NCI-H524 (cell line): ENCODE measurements at places on chromosomes 12 and 14.
A peak's percentile ranks its signal among the peaks of the same experiment; 100 is the strongest.

- no peak for DNase-seq
Measured at GRCh38 chr12:105761075-105761474, 377.7 kb downstream of the NUAK1 start.

DNA sequence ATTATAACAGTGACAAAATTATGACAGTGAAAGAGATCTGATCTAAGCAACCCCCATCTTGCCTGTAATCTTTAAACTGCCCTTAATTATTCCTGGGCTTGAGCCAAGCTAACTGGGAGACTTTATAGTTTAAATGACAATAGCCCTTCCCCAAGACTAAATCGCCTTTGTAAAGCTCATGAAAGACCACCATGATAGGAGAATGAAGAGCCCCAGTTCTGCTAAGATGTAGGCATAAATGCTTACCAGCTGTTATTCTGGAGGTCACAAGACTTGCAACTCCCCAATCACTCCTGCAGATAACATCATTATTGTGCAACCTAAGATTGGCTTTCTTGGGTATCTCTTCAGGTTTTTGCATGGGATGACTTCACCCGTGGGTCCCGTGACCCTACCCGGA lies 599.7 kb downstream of the KCNH5 start:
- DNase-seq = no peak

- no peak for DNase-seq
Measured at GRCh38 chr12:499837-500458, 40.2 kb downstream of the B4GALNT3 start.

DNA sequence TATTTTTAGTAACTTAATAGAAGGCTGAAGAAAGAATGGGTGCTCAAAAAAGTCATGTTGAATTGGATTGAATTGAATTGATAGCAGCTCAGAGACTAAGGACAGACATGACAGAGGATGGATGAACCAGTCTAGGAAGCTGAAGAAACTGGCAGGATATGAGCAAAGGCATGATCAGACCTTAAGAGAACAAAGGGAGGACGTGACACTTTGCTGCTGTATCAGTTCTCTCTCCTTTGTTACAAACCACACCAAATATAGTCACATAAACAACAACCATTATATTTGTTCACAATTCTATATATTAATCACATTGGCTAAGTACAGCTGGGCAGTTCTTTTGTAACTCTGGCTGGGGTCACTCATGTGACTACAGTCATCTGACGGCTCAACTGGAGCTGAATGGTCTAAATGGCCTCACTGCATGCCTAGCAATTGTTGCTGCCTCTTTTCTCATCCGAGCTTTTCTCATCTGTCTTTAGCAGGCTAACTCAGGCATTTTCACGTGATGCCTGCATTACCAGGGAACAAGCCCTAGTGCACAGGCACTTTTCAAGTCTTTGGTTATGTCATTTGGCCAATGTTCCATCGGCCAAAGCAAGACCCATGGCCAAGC lies 355.0 kb downstream of the ETNK1 start:
- DNase-seq = no peak

DNA sequence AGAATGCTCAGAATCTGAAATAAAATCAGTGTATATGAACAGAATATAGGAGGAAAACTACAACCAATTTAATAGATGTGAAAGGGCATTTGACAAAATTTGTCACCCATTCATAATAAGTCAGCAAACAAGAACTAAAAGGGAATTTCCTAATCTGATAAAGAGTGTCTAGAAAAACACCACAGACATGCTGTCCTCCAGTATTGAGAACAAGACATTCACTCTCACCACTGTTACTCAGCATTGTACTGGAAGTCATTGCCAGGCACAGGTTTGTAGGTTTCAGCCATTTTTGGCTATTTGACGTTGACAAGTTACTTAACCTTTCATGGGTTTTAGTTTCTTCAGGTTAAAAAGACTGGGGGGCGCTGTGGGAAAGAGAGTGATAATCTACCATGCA lies 13.2 kb downstream of the EIF2S1 start:
- DNase-seq = no peak

GRCh38 chr14:24186831-24187538 lies 1.6 kb downstream of the IPO4 start:
- no peak for DNase-seq

- no peak for DNase-seq
Measured at GRCh38 chr12:92585115-92585727, 117.6 kb upstream of the PLEKHG7 start.

GRCh38 chr12:109863847-109864712 lies 16.3 kb downstream of the GLTP start:
- no peak for DNase-seq

- DNase-seq = no peak
Measured at GRCh38 chr12:4951083-4951482, 41.4 kb downstream of the KCNA1 start.

DNA sequence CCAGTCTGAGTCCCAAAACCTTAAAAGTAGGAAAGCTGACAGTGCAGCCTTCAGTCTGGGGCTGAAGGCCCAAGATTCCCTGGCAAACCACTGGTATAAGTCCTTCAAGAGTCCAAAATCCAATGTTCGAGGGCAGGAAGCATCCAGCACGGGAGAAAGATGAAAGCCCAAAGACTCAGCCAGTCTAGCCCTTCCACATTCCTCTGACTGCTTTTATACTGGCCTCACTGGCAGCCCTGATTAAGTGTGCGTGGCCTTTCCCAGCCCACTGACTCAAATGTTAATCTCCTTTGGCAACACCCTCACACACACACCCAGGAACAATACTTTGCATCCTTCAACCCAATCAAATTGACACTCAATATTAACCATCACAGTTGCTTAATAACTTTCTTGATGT lies 372.1 kb upstream of the CCDC196 start:
- no peak for DNase-seq

DNA sequence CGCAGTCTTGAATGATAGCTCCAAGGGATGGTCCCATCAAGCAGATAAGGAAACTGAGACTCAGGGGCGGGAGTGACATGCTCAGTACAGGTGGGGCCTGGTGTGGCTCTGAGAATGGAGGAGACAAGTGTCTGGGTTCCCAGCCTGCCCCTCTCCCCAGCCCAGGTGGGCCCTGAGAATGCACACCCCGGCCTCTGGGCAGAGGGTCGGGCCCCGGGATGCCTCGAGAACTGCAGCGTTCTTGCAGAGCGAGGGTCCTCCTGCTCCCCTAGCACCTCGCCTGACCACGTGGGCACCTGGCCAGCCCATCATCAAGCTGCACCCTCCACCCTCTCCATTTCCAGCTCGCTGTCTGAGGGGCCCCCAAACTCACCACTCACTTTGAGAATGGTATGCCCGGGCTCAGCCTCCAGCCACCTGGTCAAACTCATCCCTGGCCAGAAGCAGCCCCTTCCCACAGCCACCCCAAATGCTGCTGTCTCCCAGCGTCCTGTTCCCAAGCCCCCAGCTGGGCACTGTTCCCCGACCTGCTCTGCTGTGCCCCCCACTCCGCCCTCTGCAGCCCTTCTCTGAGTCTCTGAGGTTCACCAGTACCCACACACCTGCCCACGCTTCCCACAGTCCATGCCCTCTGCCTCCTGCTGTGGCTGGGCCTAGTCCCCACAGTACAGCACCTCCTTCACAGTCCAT lies 44.3 kb downstream of the CYP46A1 start:
- DNase-seq = no peak

DNA sequence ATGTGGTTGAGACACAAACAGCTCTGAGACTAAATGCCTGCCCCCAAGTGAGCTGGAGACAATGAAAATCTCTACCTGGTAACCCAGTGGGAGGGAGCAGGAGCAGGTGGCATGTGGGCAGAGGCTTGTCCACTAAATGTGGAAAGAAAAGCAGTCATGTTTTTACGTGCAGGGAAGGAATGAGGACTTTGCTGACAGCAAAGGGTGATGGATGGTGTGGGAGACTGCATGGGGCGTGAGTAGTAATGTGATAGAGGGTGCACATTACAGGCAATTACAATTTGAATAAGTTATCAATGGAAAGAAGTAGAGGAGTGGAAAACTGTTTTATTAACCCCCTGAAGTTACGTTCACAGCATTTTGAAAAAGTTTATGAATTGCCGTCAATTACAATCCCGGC lies 176.6 kb downstream of the NRXN3 start:
- DNase-seq = no peak

DNA sequence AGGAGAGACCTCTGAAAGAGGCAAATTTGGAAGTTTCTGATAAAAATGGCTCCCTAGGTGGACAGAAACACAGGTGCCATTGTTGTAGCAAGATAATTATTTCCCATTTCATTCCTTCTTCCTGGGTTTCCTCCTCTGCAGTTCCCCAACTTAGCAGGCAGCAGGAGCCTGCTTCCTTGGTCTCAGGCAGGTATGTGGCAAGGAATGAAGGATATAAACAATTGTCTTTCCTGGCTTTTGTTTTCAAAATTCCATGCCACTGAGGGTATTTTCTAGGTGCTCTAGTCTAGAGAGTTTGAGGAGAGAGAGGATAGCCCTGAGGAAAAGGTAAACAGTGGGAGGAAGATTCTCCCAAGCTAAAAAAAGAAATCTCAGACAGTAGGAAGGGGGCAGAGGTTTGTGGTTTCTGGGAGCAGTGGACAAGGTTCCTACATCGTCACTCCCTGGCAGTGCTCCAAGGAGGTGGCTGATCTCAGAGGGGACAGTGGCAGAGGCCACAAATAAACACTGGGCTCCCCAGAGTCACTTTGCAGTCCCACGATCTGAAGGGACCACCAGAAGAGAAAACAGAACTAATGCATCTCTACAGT lies 82.6 kb upstream of the IGF1 start:
- no peak for DNase-seq

DNA sequence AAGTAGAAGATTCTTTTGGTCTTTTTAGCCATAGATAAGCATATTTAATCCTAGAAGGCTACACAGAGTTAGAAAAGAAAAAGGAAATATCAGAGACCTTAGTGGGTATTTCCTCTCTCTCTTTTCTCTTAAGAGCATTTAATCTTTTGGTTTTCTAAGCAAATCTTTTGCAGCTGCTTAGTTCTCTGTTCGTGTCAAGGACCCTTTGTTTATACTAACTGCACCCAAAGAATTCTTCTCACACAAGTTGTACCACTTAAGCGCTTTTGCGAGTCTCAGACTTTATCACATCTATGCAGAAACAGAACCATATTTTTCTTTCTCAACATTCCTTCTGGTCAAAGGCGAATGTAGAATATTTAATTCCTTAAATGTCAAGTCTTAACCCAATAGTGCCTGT lies 17.9 kb upstream of the NID2 start:
- no peak for DNase-seq

DNA sequence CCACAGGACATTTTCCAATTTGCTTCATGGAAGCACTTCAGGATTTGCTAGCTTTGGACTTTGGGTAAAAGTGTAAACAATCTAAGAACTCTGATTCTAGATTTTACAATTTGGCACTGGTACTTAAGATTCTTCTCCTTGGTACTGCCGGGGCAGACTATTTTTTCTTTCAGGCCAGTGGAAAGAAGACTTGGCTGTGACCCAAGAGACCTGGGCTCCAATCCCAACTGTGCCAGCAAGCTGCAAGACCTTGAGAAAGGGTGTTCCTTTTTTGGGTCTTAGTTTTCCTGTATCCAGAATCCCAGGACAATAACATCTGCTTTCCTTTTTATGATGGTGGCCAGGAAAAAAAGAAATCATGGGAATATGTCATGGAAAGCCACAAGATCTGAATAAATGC lies 148.1 kb upstream of the CRY1 start:
- DNase-seq = no peak

GRCh38 chr12:128381946-128382345 lies 115.0 kb downstream of the TMEM132C start:
- no peak for DNase-seq

GRCh38 chr12:3218228-3219171 lies 141.3 kb downstream of the TSPAN9 start:
- DNase-seq = peak; percentile 88

GRCh38 chr14:58430156-58430555 lies 2.6 kb downstream of the KIAA0586 start:
- DNase-seq = no peak

DNA sequence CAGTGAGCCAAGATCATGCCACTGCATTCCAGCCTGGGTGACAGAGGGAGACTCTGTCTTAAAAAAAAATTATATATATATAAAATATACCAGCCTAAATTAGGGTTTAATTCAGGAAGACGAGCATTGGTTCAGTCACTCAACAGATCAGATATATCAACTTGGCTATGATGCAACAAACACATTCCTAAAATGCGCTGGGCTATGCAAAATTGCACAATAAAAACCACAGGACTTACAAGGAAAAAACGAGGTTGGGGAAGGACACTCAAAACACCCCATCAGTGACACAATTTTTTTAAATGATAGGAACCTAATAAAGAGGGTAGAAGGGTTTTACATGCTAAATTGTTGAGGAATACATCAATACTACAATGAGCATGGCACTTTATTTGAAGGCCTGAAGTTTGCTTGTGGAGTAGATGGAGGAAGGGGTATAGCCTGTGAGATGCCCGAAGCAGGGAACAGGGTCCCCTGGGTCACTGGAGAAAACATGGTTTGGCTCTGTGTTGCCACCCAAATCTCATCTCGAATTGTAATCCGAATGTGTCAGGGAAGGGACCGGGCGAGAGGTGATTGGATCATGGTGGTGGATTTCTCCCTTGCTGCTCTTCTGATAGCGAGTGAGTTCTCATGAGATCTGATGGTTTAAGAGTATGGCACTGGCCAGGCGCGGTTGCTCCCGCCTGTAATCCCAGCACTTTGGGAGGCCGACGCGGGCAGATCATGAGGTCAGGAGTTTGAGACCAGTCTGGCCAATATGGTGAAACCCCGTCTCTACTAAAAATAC lies 71.2 kb downstream of the TNFAIP2 start:
- no peak for DNase-seq

DNA sequence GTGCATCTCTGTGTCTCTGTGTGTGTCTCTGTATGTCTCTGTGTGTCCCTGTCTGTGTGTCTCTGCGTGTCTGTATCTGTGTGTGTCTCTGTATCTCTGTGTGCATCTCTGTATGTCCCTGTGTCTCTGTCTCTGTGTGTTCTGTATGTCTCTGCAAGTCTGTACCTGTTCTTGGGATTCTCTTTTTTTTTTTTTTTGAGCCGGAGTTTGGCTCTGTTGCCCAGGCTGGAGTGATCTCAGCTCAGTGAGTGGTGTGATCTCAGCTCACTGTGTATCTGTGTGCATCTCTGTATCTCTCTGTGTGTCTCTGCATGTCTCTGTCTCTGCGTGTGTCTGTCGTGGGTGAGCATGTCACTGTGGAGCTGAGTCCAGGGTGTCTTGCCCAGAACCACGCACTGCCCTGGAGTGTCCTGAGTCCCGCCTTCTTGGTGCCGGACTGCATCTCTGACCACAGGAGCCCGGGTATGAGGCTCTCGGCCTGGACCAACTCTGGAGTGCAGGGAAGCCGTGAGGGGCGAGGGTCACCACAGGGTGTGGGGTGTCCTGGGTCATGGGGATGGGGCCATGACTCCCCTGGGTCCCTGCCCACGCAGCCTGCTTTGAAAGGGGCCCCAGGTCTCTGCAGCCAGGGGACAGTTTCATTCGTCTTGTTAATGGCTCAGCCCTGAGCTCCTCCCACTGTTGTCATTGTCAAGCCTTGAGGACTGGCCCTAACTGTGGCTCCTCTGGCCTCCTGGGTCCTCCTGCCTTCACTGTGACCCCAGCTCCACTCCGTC lies 11.8 kb downstream of the MYL2 start:
- no peak for DNase-seq
